ENCODE measurements at places on chromosomes 5 and 9.

- DNase-seq, result no peak
These were observed 61.3 kb downstream of the NR2F1-AS1 start for GRCh38 chr5:93519740-93520139.

DNA sequence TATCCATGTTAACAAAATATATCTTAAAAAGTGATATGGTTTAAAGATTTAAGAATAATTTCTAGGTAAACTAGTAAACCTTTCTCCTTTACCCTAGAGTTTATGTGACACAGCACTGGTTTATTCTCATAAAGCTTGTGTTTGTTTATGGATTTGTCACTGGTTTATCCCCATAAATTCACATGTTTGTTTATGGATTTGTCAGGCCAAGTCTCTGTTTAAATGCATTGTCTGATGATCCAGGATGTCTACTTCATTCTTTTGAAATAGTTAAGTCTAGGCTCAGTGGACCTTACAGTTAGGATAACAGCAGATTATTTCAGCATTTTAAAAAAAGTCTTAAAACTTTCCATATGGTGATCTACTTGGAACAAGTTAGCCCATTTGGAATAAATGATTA is 334.0 kb downstream of the ARRDC3 start:
- no peak for DNase-seq

DNA sequence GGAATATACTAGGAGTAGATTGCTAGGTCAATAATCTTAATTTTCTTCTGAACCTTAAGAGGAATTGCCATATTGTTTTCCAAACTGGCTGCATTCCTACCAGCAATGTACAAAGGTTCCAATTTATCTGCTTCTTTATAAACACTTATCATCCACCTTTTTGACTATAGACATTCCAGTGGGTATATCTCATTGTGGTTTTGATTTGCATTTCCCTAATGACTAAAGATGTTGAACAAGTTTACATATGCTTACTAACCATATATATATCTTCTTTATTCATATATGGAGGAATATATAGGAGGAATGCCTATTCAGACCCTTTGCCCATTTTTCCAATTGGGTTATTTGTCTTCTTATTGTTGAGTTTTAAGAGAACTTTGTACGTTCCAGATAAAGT is 7.6 kb downstream of the DNAJC18 start:
- no peak for DNase-seq

- no peak for DNase-seq
These were observed 15.4 kb downstream of the HAUS6 start for GRCh38 chr9:19087106-19088000.

GRCh38 chr5:107300721-107301327 is 369.9 kb downstream of the EFNA5 start:
- DNase-seq, result no peak

Measured in stomach (tissue), 19 donors.